Activated CD8-positive, alpha-beta memory T cell treated with anti-CD3 and anti-CD28 coated beads for 4 hours (primary cell): ENCODE measurements at places on chromosomes 16 and 17.

- DNase-seq = peak; percentile 39
Measured at GRCh38 chr16:117379-118365, 20.8 kb downstream of the NPRL3 start.

DNA sequence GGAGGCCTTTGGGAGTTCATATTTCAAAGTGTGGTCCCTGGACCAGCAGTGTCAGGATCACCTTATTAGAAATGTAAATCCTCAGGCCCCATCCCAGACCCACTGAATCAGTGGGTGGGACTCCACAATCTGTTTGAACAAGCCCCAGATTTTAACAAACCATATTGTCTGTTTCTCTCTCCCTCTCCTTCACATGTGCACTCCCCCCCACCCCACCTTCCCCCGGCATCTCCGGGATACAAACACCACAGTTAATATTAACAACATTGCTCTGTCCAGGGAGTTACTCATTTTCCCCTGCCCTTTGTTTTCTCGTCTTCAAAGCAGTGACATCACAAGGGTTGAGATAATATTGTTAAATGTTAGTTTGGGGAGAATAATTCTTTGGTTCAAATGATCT, 127.3 kb downstream of the KATNIP start:
- DNase-seq = no peak

GRCh38 chr16:51393381-51394005, 242.4 kb upstream of the SALL1 start:
- DNase-seq = no peak

GRCh38 chr17:30134551-30134950, 17.9 kb downstream of the NSRP1 start:
- DNase-seq = no peak

DNA sequence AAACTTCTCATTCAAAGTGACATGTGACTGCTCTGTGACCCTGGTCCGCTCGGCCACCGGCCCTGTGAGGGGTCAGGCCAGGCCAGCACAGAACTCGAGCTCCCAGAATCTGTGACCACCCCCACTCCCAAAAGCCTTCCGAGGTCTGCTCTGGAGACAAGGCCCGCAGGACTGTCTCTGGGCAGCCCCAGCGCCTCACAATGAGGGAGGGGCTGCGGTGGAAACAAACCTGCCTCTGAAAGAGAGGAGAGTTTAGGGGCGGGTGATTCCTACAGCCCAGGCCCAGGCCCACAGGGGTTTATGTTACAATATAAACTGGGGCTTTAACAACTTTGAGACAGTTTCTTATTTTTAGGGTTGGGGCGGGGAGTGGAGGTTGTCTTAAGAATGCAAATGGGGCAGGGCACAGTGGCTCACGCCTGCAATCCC, 19.9 kb downstream of the IGFBP4 start:
- DNase-seq = no peak

GRCh38 chr16:61413021-61413420, 623.2 kb downstream of the CDH8 start:
- no peak for DNase-seq

DNA sequence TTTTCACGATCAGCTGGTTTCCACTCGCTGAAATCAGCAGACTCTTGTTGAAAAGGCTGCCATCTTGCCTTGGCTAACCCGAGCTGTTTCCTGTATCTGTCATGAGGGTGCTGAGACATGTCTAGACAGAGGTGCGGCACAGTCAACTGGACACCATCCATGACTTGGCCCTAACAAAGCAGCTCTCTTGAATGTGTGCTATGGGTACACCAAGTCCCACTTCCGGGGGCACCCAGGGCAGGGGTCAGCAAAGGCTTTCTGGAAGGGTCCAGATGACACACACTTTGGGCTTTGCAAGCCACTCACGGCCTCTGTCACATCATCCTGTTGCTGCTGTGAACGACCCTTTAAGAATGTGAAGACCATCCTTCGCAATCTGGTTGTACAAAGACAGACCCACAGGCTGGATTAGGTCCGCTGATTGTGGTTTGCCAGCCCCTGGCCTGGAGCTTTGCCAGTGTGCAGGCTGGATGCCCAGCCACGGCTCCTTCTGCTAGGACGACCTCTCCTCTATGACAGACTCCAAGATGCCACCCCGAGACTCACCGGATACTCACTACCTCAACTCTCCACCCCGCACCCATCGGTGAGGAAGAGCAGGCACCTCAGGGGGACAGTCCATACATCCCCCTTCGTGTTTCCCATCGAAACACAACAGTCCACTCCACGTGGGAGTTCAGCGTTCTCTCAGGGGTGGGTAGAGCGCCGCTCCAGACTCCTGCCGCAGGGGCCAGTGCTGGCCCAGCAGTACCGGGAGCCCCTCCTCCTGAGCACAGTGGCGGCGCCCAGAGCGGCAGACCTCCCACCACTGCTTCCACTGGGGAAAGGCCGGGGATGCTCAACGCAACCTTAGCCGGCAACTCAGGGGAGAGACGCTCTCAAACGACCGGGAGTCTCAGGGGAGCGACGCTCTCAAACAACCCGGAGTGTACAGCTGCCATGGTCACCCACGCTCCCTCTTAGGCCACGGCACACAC, 123.5 kb downstream of the ANKRD11 start:
- DNase-seq = no peak
